ENCODE measurements at places on chromosomes 5 and 9.

GRCh38 chr5:111143910-111144309 lies 51.8 kb downstream of the WDR36 start:
- no peak for DNase-seq

DNA sequence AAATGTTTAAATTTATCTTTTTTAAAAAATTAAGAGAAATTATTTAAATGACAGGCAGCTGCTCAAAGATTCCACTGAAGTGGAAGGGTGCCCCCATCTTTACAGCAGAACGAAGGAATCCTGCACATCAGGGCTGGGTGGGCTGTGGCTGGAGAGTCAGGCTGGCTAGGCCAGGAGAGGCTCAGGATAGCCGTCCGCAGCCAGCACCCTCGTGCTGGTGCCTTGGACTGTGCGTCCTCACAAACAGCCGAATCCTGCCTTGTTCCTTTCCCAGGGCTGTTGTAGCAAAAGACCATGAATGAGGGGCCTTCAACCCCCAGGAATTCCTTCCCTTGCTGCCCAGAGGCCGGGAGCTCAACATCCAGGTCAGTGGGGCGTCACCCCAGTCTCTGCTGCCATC lies 64.6 kb upstream of the FCN1 start:
- DNase-seq, result no peak

- DNase-seq, result no peak
Measured at GRCh38 chr9:15965246-15965745, 412.5 kb downstream of the CCDC171 start.

DNA sequence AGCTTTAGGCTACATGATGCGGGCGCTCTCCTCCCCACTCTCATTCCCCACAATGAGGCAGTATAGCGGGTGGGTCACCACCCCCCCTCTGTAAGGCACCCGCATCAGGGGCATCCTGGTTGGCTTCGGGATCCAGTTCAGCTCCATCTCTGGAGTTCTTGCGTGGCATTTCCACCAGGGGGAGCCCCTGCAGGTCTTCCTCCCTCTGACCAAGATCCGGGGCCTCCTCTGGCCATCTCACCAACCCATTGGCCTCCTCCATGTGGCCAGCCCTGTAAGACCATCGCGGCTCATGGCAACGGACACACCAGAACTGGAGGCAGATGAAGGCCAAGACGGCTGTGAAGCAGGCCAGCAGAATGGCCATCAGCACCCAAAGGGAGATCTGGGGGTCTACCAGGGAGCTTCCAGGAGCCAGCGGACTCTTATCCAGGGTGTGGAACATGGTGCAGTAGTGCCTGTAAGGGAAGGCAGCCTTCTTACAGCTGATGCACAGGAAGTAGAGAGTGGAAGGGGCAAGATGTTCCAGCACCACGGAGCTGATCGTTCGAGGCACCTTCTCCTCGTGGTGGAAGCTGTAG lies 77.0 kb downstream of the CYFIP2 start:
- no peak for DNase-seq

DNA sequence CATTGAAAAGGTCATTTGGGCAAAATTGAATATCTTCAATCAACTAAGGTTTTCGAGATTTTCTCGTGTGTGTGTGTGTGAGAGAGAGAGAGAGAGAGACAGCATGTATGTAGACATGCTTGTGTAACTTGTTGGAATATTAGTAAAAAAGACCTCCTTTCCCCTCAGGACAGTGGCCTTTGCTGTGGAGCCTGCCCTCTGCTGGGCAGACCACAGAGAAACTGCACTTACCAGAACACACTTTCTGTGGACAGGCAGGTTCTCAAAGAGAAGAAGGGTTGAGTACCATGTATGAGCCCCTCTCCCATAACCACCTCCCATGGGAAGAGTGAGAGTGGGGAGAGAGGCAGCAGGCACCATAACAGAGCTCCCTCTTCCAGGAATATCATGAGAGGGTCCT lies 45.6 kb downstream of the CFAP90 start:
- DNase-seq, result no peak

- DNase-seq, result no peak
Measured at GRCh38 chr9:131722255-131722654, 17.6 kb downstream of the RAPGEF1 start.

- DNase-seq, result no peak
Measured at GRCh38 chr9:128276574-128277270, 646 bp downstream of the SWI5 start.

- no peak for DNase-seq
Measured at GRCh38 chr5:109136906-109137305, 272.9 kb downstream of the PJA2 start.

DNA sequence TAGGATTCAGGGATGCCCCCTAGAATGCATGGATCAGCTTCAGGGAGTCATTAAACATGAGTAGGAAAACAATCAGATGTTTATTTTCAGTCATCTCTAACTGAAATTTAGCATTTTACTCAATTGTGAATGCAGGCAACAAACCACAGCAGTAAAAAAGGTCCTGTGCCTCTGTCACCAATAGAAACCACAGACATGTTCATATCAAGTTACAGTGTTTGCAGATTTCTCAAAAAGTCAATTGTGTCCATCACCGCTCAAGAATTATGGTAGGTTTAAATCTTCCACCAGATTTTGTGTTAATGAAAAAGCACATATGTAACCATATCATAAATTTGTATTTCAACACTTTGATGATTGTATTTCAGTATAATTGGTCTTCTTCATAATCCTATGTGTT lies 68.4 kb upstream of the SLC1A1 start:
- no peak for DNase-seq

- no peak for DNase-seq
Measured at GRCh38 chr5:127802477-127802865, 99.3 kb downstream of the CCDC192 start.

GRCh38 chr9:33310748-33311147 lies 20.4 kb downstream of the NFX1 start:
- DNase-seq, result no peak

- no peak for DNase-seq
Measured at GRCh38 chr9:107332883-107333282, 49.8 kb downstream of the RAD23B start.

DNA sequence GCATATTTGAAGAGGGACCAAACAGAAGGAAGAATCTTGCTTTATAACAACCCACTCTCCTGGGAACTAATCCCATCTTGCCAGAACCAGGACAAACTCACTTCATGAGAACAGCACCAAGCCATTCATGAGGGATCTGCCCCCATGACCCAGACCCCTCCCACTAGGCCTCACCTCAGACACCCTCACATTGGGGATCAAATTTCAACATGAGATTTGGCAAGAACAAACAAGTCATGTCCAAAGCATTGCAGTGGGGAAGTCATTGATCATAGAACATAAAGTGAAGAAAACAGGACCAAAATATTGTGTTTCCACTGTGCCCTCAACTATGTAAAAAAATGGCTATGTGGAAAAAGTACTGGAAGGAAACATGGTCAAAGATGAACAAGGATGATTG lies 43.9 kb downstream of the MAP1B start:
- DNase-seq, result no peak

DNA sequence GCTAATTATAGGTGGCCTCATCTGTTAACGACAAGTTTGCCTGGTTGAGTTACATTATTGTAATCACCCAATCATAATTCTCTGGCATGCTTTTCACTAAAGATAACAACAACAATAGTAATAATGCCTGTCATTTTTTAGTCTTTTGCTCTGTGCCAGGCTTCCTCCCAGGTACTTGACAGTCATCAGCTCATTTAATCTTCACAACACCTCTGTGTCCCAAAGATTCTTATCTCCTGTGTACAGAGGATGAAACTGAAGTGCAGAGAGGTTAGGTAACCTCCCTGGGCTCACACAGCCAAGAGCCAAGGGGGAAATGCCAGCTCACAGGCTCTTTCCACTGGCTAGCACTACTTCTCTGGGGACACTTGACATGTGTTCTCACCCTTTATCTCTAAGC lies 77.5 kb downstream of the DAB2IP start:
- DNase-seq, result no peak

DNA sequence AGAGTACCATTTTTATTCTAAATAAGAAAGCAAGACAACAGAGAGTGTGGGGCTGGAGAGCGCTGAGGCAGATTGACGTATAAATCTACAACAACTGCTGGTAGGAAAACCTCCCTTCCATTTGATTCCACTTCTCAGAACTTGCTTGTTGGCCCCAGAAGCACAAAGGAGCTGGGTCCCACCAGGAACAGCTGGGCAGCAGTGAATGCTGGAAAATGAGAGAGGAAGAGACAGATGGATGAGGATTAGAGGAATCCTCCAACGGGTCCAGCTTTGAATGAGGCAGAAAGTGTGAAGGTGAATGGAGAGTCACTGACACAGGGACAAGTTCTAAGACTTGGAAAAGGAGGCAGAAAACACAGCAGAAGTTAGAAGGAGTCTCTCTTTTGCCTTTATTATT lies 14.8 kb downstream of the TAS2R1 start:
- DNase-seq, result no peak

- DNase-seq, result no peak
Measured at GRCh38 chr5:133709209-133709725, 96.9 kb upstream of the FSTL4 start.

All from stimulated activated CD8-positive, alpha-beta memory T cell treated with anti-CD3 and anti-CD28 coated beads, Interleukin-4, amount 100 ng/mL, for 1 hour (primary cell).